ENCODE measurements at places on chromosomes 7 and 10.

DNA sequence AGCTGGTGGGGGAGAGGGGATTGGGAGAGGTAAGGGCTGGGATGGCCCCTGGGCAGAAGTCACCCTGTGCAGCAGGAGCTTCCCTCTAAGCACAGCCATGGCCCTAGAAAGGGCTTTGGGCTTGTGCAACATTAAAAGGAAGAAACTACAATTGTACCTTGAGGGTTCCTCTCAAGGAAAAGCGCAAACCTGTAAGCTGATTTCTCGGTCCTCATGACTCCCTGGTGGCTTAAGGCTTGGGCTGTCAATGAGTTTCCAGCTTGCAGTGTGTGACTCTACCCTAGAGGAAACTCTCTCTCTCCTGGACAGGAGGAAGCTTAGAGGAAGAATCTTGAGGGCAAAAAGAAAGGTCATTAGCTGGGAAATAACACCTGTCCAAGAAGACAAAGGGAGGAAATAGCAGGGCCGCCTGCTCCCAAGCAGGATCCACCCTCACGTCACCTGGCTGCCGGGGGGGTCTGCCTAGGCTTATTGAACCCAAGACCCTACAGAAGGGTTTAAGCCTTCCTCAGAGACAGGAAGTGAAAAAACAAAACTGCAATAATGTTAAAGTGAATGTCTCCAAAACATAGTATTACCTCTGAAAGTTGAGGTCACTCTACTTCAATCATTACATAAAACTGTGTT lies 112.5 kb downstream of the WDR11 start:
- no peak for DNase-seq

DNA sequence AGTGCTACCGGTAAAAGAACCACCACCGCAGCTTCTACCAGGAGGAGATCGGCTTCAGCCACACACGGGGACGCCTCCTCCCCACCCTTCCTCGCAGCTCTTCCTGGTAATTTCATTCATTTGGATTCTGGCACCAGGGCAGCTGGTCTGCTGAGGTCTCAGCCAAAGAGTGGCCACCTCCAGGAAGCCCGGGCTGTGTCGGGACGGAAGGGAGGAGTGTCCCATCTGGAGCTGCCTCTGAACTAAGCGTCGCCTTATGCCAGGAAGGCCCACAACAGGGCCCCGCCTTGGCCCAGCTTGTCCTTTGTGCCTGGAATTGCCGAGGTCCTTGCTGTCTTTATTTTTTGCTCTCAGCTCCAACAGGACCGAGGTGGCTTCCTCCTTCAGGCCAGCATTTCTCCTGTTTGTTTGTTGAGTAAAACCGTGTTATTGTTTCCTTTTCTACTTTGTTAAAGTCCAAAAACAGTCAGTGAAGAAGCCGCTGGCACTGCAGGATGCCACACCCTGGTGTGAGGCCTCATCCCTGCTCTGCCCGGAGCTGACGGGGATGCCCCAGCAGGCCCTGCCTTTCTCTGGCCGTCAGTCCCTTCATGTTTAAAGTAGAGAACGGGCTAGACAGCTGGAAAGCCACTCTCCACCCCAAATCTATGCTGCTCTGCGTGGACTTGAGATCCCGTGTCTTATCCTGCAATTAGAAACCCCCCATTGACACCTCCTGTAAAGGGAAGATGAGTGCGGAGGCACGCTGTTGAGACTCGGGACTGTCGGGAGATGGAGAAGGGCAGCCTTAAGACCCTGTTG lies 24.5 kb upstream of the TTYH3 start:
- DNase-seq: peak; percentile 16

DNA sequence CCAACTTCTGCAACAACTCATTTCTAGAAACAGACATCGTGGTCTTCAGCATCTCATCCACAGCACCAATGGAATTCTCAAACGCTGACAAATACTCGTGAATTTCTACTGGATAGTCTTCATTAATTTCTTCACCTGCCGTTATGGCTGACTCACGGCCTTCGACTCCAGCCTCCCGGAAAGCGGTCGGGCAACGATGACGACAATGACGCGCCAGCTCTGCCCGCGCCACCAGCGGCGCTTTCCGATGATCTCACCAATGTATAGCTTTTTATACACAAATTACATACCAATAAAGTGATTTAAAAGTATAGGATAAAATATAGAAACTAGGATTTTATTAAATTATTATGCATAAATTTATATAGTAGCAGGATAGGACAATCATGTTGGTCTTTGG lies 65.7 kb downstream of the CCDC7 start:
- DNase-seq: no peak

DNA sequence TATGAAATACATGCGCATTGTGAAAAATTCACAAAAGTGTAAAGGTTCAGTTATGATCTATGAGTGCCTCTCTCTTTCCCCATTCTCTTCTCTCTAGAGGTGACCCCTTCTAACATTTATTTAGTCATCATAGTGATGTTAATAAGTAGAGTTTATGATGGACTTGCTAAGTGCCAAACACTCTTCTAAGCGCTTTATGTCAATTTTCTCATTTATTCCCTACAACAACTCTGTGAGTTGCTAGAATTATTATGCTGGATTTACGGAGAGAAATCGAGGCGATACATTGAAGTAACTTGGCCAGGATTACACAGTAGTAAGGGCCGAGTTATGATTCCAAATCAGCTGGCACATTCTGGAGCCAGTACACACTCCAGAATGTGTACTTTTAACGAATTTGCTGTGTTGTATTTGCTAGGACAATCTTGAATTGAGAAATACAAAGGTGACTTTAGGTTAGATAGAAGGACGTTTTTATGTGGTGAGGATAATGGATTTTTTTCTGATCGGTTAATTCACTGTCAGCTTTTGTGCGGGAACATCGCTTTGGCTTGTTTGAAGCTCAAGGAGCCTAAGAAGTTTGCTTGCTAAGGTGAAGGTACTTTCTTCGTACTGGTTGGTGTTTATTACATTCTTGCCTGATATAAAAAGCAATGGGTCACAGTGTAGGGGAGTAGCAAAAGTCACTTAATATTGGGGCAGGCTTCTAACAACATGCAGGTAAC lies 1.4 kb downstream of the ATRNL1 start:
- no peak for DNase-seq

- no peak for DNase-seq
Observed at GRCh38 chr7:96747418-96747940, 37.8 kb upstream of the SEM1 start.

DNA sequence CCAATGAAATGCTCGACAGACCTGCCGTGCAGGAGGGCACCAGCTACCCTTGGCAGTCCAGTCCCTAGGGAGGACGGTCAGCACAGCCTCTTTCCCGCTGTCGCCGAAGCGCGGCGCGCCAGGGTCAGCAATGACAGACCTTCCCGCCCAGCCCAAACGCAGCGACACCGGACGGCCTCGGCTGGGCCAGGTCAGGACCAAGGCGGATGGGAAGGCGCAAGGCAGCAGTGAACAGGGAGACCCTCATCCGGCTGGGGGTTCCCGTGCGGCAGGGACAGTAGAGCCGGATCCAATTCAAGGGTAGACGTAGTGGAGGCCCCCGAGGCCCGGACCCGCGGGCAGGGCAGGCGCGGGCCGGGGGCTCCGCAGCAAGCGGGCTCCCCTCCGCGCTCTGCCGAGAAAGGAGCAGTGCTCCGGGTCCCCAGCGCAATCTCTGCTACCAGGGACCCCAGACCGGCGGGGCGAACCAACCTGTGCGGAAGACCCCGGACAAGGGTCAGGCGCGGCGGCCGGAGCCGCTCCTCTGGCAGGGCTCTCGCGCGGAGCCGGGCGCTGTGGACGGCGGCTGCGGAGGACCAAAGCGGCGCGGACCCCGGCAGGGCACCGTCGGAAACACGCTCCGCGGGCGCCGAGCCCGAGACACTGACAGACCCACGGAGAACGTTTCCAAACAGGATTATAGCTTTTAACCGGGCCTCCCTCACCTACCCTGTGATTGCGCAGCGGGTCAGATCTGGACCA lies at the start of gene SEC31B:
SEC31B (minus strand) TSS at position 551 of the 741 bp plus-strand sequence. CDS start 2,909 bp downstream, outside the sequence.
- DNase-seq: no peak

DNA sequence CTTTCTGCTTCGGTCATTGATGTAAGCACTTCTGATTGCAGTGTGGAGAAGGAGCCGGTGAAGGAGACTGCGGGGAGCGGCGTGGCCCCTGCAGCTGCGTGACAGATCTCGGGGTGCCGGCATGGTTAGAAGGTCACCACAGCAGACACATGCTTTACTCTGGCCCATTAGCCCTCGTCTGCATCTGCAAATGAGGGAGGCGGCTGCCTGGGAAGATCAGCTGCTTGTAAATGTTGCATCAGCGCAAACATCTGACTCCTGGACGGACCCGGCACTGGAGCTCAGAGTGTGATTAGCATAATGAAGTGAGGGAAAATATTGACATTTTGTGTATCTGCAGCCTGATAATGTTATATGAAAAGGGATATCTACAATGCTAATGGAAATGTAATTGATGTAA lies 30.5 kb upstream of the MNX1 start:
- DNase-seq: no peak

- DNase-seq: no peak
Observed at GRCh38 chr10:17733620-17734019, 18.4 kb upstream of the TMEM236 start.

DNA sequence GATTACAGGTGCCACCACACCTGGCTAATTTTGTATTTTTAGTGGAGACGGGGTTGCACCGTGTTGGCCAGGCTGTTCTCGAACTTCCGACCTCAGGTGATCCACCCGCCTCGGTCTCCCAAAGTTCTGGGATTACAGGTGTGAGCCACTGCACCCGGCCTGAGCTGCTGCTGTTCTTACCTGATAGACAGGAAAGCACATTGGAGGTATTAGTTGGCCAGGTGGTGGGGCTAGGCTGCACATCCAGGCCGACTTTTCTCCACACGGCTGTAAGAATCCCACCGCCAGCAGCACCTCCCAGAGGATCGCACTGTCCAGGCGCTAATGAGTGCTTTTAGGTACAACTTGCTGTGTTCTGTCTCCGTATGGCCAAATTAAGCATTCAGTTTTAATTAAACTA lies 112.6 kb downstream of the WDR37 start:
- no peak for DNase-seq

DNA sequence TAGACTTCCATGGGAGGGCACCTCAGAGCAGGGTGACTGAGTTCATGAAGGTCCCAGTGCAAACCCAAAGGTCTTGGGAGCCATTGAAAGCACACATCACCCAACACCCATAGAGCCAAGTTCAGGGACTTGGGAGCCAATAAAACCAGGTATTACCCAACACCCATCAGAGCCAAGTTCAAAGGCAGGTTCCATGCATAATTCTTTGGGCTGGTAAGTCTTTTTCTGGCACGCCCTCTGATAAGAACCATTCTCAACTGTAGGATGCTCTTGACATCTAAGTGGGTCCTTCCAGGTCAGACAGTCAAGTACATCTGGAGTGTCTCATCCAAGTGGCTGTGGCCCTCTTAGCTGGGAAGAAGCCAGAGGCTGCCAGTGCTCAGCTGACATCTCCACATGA lies 63.2 kb downstream of the EBF3 start:
- no peak for DNase-seq

GRCh38 chr7:117296066-117296465 lies 26.8 kb downstream of the WNT2 start:
- no peak for DNase-seq

DNA sequence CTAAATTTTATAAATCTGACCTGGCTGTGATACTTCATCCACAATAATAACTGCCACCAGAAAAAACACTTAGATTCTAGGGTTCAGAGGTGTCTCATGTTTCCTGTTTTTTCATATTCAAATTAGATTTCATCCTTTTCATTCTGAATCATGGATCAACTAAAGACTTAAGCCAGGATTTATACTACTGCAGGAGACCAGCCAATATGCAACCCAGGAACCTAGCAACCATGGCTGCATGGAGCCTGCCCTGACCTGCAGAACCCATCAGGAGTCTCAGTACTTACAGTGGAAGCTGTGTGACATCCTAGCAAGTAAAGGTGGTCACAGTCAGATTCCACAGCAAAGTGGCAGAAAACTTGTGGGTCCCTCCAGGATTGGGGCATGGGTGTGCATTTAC lies 40.5 kb upstream of the RNF148 start:
- no peak for DNase-seq

GRCh38 chr10:103931603-103932002 lies 13.6 kb upstream of the STN1 start:
- DNase-seq: no peak

DNA sequence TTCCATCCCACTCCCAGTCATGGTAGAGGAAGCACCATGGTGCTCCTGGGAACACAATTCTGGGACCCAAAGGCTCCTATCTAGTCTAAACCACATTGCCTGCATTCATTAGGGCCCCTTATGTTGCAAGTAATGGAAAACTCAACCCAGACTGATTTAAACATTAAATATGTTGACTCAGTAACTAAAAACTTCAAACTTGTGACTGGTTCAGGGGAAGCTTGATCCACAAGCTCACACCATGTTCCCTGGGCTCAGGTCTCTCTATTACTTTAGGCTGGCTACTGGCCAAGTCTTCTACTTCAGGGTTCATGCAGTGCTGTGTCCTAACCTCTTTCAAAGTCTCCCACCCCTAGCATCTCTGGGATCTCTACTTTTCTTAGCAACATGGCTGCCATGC lies 13.1 kb downstream of the WNT16 start:
- DNase-seq: no peak

GRCh38 chr10:99372546-99373271 lies 43.6 kb downstream of the CNNM1 start:
- DNase-seq: peak; percentile 48

DNA sequence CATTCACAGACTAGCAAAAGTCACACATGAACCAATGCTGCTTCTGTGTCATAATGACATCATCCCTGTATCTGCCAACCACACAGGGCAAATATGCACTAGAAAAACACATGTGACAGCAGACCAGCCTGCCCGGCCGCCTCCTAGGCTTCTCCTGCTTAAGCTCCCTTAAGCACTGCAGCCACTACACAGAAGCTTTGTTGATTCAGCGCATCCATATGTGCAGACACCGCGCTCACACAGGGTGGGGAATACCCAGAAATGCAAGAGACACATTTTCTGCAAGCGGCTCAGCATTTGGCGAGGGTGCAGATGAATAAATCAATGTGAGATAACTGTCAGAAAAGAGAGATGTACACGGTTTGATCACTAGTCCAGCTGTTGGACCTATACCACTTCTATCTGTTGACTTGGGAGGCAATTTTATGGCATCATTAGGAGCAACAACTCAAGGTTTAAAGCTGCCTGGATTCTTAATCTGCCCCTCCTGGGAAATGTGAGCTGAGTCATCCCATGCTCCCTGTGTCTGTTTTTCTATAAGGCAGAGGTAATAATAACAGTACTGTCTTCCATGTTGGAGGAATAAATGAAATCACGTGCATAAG lies 33.4 kb downstream of the CPXM2 start:
- DNase-seq: peak; percentile 80

- no peak for DNase-seq
Observed at GRCh38 chr7:607938-608337, 88.3 kb upstream of the PDGFA start.

DNA sequence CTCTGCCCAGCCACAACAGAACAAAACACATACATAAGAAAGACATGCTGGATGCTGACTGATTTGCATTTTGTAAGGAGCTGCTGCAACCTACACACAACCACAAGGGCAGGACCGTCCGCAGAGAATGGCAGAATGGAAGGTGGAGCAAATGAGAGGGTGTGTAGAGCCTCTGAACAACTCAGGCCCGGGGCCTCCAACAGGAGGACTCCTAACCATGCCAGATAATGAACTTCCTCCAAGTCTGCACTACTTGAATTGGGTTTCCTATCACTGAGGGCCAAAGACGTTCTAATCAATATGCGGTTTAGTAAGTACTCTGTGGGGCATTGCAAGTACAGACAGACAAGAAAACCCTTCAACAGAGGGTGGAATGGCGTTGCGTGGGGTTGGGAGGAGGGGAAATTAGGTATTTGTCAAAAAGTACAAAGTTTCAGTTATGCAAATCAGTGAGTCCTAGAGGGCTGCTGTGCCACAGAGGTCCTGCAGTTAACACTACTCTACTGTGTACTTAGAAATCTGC lies 14.6 kb downstream of the VOPP1 start:
- no peak for DNase-seq

- DNase-seq: no peak
Observed at GRCh38 chr10:67663449-67664087, 32.4 kb downstream of the CTNNA3 start.

All from fibroblast of the aortic adventitia (primary cell).